ENCODE measurements at places on chromosomes 7 and 10. TPM values are rescaled to one million over a fixed set of nuclear protein-coding genes. Genes with fewer than 3 reads are reported as not detected.

Gene SPDYE9
- not detected for total RNA-seq

Gene ADCY1
- total RNA-seq: 6.2 TPM

Gene TLX1
- not detected for total RNA-seq

Gene EVX1
- not detected for total RNA-seq

Gene CPA5
- not detected for total RNA-seq

Gene GPER1
- 1.0 TPM for total RNA-seq

Gene PTPN12
- total RNA-seq: 39.7 TPM

Gene HOXA7
- total RNA-seq: 0.26 TPM

Gene PROSER2
- 29.3 TPM for total RNA-seq

Gene GDF10
- total RNA-seq: 6.6 TPM

Gene TNS3
- 100 TPM for total RNA-seq

Gene HMX3
- total RNA-seq: not detected

Gene CDK1
- total RNA-seq: not detected

Gene FAM221A
- total RNA-seq: 14.3 TPM

Gene PRSS2
- 74,693 TPM for total RNA-seq

Gene KIF5B
- 53.7 TPM for total RNA-seq
